ENCODE measurements at places on chromosomes 12 and 14.

- no peak for DNase-seq
Observed at GRCh38 chr12:89649820-89650219, 58.8 kb downstream of the ATP2B1 start.

GRCh38 chr12:57899010-57899662, 42.2 kb upstream of the ATP23 start:
- DNase-seq: no peak

GRCh38 chr12:42255221-42255865, 17.3 kb upstream of the YAF2 start:
- no peak for DNase-seq

DNA sequence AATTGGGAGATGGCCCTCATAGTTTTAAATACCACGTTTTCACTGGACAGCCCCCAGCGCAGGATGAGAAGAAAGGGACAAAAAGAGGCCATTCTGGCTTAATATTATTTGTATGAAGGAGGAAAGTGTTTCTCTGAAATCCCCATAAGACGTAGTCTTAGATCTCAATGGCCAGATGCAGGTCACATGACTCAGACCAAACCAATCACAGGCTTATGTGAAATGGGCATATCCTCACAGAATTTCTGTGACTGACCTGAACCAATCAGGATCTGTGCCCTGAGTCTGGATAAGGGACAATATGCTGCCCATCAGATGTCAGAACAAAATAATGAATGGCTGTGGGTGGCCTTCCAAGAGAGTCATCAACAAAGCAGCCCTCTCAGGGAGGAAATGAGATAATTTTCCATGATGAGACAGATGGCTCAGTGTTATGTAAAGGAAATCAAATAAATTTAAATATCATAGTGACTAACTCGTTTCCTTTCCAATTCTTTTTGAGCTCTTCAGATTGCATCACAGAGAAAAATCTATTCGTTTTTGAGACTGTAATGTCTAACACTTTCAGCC, 1009.5 kb upstream of the TMEM132C start:
- DNase-seq: no peak

GRCh38 chr12:22670762-22671161, 45.8 kb downstream of the ETNK1 start:
- no peak for DNase-seq

Measured in NCI-H446 treated with DMSO at 0.1 percent for 48 hours (cell line).